ENCODE measurements at places on chromosomes 11 and 22.

DNA sequence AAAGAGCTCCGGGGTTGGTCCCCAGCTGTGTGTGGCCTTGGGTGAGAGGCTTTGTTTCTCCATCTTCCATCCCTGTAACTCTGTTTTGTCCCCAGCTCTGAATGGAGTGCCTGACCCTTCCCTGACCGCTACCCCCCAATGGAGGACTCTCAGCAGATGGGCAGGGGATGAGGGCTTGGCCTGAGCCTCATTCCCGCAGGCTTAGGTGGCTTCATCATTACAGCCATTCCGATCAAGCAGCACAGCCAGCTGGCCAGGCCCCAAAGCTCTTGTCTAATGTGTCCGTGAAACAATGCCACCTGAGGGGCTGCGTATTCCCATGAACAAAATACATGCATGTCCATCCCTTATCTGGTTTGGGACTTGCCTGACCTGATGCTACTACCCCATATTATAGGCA lies 3.9 kb upstream of the CDC42EP2 start:
- no peak for DNase-seq

GRCh38 chr11:17831883-17832282 lies 97.3 kb downstream of the KCNC1 start:
- DNase-seq: no peak

GRCh38 chr22:42160830-42161696 lies 30.5 kb upstream of the CYP2D6 start:
- DNase-seq: no peak

- DNase-seq: no peak
Observed at GRCh38 chr11:38498721-38499120, 1900.7 kb upstream of the RAG2 start.

DNA sequence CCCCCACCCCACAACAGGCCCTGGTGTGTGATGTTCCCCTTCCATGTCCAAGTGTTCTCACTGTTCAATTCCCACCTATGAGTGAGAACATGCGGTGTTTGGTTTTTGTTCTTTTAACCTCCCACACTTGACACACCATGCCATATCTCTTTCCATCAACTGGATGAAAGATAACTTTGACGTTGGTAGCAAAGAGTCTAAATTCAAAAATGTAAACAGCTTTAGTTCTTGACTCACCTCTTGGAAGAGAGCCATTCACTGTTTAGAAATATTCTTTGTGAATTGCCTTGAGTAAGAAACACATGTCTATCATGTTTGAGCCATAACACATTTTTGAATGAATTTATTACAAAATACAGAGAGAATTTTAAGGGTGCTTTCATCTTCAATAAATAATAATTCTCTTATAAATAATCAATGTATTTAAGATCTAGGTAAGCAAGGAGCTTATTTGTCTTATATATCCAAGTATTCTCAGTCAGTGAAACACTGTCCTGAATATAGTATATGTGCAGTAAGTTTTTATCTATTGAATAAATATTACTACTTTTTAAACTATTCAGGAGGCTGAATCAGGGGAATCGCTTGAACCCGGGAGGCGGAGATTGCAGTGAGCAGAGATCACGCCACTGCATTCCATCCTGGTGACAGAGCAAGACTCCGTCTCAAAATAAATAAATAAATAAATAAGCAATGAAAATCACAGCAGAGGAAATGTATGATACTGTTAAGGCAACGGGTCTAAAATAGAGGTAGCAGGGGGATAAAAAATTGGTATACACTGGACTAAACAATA lies 6.7 kb downstream of the CARD18 start:
- no peak for DNase-seq

- DNase-seq: no peak
Observed at GRCh38 chr11:72146625-72147024, 11.1 kb downstream of the FOLR3 start.

- no peak for DNase-seq
Observed at GRCh38 chr11:133501643-133502539, 30.4 kb downstream of the OPCML start.

GRCh38 chr11:8807544-8808225 lies 103.3 kb upstream of the AKIP1 start:
- no peak for DNase-seq

GRCh38 chr22:24540470-24540869 lies 14.5 kb downstream of the GUCD1 start:
- DNase-seq: no peak

- DNase-seq: no peak
Observed at GRCh38 chr11:64564947-64565889, 25.8 kb upstream of the SLC22A12 start.

DNA sequence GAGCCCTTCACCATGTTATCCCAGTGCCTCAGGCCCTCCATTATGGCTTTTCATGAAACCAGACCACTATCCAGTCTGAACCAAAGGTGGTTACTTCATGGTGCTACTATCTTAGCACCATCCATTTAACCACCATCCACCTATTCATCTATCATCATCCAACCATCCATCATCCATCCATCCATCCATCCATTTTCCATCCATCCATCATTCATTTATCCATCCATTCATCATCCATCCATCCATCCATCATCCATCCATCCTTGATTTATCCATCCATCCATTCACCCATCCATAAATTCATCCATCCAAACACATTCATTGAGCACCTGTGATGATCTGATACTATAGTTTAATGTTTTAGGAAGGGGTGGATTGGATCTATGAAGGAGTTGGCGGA lies 93.5 kb downstream of the CCDC81 start:
- DNase-seq: no peak

GRCh38 chr11:69651834-69652620 lies 11.1 kb downstream of the CCND1 start:
- DNase-seq: no peak

GRCh38 chr22:49011379-49011768 lies 816.3 kb downstream of the BRD1 start:
- DNase-seq: no peak

DNA sequence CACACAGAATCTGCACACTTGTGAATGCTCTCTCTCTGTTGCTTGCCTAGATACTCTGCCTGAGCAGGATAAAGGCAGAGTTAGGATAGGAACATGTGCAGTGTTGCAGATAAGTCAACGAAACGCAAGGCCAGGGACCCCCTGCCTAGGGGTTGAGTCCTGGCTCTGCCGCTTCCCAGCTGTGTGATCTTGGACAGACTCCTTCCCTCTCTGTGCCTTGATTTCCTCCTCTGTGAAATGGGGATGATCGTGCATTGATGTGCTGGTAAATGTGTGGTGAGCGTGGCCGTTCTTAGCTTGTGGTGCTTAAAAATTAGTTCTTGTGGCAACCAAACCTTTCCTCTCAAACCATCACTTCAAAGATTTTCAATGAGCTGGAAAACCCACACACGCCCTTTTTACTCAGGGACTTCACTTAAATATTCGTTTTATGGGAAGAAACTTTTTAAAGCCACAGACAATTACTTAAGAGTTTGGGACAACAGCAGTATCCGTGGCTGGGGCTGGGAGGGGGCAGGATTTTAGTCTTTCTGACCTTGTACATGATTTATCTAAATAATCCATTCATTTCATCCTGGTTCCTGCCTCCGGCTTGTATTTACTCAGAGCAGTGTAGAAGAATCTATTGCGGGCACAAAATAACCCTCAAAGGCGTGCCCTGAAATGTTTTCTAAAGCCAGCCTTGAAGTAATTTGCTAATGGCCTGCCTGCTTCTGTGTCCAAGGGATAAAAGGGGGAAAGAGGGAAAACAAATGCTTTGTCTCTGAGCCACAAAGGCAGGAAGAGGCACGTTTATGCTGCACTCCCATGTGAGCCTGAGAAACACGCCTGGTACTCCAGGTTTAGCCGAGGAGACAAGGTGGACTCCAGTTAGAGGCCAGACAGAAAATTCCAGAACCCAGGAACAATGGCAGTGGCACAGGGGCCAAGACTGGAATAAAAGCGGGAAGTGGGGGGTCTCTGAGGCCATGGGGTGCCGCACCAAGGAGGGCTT lies 85.0 kb upstream of the CRYBB3 start:
- DNase-seq: no peak

GRCh38 chr11:71383461-71383860 lies 64.7 kb downstream of the DHCR7 start:
- no peak for DNase-seq

DNA sequence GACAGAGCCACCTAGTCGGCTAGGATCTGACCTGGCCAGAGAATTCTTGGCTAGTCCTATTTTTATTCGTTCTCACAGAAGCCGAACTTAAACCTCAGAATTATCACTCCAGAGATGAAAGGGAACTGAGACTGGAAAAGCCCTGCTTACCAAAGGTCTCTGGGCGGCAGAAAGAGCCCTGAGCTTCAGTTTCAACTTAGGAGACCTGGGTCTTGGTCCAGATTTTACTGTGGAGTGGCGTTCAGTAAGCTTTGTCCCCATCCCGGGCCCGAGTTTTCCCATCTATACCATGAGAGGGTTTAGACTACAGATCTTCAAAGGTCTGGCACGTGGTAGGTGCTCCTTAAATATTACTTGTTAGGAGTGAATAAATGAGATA lies 516 bp downstream of the NEU3 start:
- DNase-seq: no peak

Data from stimulated activated CD4-positive, alpha-beta T cell treated with anti-CD3 and anti-CD28 coated beads, Interleukin-15, amount 100 ng/mL, for 1 hour (primary cell).